ENCODE measurements at places on chromosomes 4 and X. TPM values are rescaled to one million over a fixed set of nuclear protein-coding genes. Genes with fewer than 3 reads are reported as not detected.

DNA sequence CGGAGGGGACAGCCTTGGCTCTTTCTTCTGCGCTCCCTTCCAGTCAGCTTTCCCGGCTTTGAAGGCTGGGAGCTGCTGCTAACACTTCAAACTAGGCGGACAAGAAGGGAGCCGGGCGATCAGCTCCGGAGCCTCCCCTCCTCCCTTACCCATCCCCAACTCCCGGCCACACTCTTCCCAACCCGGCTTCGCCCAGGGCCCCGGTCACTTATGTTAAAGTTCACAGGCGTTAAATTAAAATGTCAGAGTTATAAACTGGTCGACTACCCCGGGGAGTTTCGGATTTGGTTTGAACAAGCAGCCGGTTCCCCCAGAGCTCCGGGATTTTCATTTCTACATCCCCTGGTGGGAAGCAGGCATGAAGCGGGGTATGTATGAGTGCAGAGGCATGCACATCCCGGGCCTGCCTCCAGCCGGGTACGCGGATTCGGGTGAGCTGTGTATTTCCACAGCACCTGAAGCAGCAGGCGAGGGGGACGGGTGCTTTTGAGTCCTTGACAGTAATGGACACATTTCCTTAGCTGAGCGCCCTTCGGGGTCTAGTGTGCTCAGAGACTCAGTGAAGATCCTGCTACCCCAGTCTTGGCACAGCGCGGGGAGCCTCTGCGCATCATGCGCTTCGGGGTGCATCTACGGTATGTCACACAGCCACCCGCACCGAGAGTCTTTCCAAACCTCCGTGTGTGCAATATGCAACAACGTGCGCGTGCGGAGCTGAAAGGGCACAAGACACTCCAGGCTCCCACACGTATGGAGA lies 880 bp downstream of the UNC5C start:
- H3K27ac ChIP-seq: peak overlapping the region; percentile 78
- no peaks in the 10 kb centered on the region for H3K36me3 ChIP-seq
- peaks cover 61% of the 10 kb centered on the region for H3K27me3 ChIP-seq

GRCh38 chr4:151676301-151676700 lies 84.5 kb downstream of the GATB start:
- H3K4me1 ChIP-seq: peaks cover 13% of the 10 kb centered on the region
- H3K36me3 ChIP-seq: no peaks in the 10 kb centered on the region
- no peak overlapping the region for H3K27ac ChIP-seq
- no peak overlapping the region for H3K4me3 ChIP-seq
- DNase-seq: no peak

- H3K4me1 ChIP-seq: no peaks in the 10 kb centered on the region
- H3K4me3 ChIP-seq: no peak overlapping the region
- no peak overlapping the region for H3K27ac ChIP-seq
- H3K36me3 ChIP-seq: no peaks in the 10 kb centered on the region
- no peak for DNase-seq
These were observed 57.2 kb downstream of the EGF start for GRCh38 chr4:109969919-109970318.

The EGFL6 gene
- 115 TPM for total RNA-seq

The FAM9C gene
- total RNA-seq: not detected

DNA sequence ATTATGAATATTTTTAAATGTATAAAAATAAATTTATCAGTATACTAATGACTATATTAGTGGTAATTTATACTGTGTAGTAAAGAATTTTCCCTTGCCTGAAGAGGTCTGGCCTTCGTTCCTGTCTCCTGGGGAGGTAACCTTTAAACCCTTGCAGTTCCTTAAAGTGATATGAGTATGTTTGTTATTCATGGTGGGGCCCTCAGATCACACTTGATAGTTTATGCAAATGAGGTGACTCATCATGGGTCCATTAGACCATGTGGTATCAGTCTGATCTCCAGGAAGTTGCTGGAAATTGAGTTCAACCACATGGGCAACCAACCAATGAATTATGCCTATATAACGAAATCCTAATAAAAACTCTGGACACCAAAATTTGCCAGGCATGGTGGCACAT lies 904.1 kb downstream of the RPA4 start:
- no peaks in the 10 kb centered on the region for H3K4me1 ChIP-seq
- H3K27me3 ChIP-seq: no peaks in the 10 kb centered on the region
- peak; percentile 23 for DNase-seq
- no peak overlapping the region for H3K4me3 ChIP-seq
- H3K27ac ChIP-seq: no peak overlapping the region

- no peak overlapping the region for H3K27ac ChIP-seq
- no peaks in the 10 kb centered on the region for H3K27me3 ChIP-seq
- DNase-seq: no peak
- H3K4me1 ChIP-seq: no peaks in the 10 kb centered on the region
These were observed 308.2 kb downstream of the KLHL13 start for GRCh38 chrX:117808426-117808825.

The NAP1L2 gene
- 2.3 TPM for total RNA-seq

DNA sequence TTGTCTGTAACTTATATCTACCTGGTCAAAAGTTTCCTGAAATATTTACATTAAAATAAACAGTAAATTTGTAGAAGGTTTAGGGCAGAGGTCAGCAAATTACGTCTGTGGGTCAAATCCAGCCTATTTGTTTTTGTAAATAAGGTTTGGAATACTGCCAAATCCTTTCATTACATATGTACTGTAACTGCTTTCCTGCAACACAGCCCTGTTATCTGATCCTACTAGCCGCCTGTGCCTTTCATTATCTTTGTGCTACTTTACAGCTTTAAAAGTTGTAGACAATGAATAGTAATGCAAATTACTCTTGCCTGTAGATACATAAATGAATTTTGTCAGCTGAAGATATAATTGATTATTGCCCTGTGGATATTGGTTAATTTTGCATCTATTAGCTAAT lies 369.6 kb upstream of the SLC7A11 start:
- H3K36me3 ChIP-seq: no peaks in the 10 kb centered on the region
- H3K27me3 ChIP-seq: no peaks in the 10 kb centered on the region
- no peak overlapping the region for H3K27ac ChIP-seq

GRCh38 chr4:102580463-102580842 lies 79.3 kb downstream of the NFKB1 start:
- H3K27me3 ChIP-seq: no peaks in the 10 kb centered on the region
- H3K4me1 ChIP-seq: peaks cover 13% of the 10 kb centered on the region
- H3K36me3 ChIP-seq: no peaks in the 10 kb centered on the region
- H3K4me3 ChIP-seq: no peak overlapping the region

DNA sequence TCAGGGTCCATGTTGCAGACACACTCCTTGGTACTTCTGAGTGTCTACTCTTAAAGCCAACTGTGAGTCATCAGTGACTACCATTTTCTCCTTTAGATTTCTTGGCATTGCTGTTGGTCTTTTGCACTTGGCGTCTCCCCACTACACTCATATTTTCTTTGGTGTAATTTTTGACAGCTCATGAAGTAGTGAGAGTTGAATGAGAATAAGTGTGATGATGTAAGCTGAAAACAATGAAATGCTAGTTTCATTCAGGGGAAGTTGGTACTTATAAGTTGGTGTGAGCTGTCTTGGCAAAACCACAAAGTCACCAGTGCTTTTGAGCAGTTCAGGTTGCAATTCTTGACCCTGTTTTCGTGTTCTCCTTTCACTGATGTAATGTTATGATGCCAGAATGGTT lies 142.9 kb upstream of the ARX start:
- H3K27ac ChIP-seq: no peak overlapping the region
- no peak overlapping the region for H3K4me3 ChIP-seq
- no peaks in the 10 kb centered on the region for H3K36me3 ChIP-seq
- DNase-seq: no peak

DNA sequence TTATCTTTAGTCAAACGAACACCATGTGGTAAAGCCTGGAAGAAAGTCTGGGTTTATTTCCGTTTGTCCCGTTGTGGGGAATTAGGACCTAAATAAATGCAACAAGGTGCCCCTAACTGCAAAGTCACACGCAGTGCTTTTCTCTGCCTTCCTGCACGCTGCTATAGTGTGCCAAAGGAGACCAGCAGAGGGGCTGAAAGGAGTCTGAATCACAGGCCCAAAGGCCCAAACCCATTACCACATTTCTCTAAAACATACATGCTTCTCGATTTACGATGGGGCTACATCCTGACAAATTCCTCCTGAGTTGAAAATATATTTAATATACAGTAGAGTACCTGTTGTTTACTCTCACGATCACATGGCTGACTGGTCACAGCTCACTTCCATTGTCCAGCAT lies 4.5 kb downstream of the VEGFC start:
- H3K4me3 ChIP-seq: no peak overlapping the region
- H3K27ac ChIP-seq: no peak overlapping the region
- H3K36me3 ChIP-seq: no peaks in the 10 kb centered on the region

DNA sequence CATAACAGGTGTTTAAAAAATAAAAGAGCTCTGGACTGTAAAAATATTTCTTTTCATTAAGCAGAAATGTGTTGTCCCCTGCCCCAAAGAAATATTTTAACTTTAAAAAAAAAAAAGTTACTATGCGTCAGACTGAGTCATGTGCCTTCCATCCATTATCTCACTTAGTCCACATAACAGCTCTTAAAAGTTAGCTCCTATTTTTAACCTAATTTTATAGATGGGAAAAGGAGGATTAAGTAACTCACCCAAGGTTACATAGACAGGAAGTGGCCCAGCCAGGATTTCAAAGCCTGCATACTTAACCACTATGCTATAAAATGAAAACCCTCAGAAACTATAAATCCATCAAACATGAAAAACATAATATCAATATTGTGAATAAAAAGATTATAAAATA lies 97.7 kb downstream of the MANBA start:
- no peaks in the 10 kb centered on the region for H3K4me1 ChIP-seq
- no peak for DNase-seq
- H3K27me3 ChIP-seq: no peaks in the 10 kb centered on the region
- no peak overlapping the region for H3K27ac ChIP-seq

- H3K4me1 ChIP-seq: no peaks in the 10 kb centered on the region
- DNase-seq: peak; percentile 74
- H3K27ac ChIP-seq: peak overlapping the region; percentile 75
- H3K36me3 ChIP-seq: no peaks in the 10 kb centered on the region
These were observed 96.7 kb upstream of the RAPGEF2 start for GRCh38 chr4:159006202-159006601.

The TEX13B gene
- not detected for total RNA-seq

The IGFBP7 gene
- total RNA-seq: 73.4 TPM

GRCh38 chr4:8427761-8428287 lies 12.7 kb downstream of the ACOX3 start:
- peaks cover 6% of the 10 kb centered on the region for H3K4me1 ChIP-seq
- H3K27me3 ChIP-seq: no peaks in the 10 kb centered on the region
- H3K36me3 ChIP-seq: no peaks in the 10 kb centered on the region

The CCDC120 gene
- total RNA-seq: 5.1 TPM

The HTN3 gene
- total RNA-seq: not detected

The PABPC5 gene
- 7.1 TPM for total RNA-seq

The UGT2B11 gene
- total RNA-seq: 17.1 TPM

The GAB3 gene
- 0.50 TPM for total RNA-seq

DNA sequence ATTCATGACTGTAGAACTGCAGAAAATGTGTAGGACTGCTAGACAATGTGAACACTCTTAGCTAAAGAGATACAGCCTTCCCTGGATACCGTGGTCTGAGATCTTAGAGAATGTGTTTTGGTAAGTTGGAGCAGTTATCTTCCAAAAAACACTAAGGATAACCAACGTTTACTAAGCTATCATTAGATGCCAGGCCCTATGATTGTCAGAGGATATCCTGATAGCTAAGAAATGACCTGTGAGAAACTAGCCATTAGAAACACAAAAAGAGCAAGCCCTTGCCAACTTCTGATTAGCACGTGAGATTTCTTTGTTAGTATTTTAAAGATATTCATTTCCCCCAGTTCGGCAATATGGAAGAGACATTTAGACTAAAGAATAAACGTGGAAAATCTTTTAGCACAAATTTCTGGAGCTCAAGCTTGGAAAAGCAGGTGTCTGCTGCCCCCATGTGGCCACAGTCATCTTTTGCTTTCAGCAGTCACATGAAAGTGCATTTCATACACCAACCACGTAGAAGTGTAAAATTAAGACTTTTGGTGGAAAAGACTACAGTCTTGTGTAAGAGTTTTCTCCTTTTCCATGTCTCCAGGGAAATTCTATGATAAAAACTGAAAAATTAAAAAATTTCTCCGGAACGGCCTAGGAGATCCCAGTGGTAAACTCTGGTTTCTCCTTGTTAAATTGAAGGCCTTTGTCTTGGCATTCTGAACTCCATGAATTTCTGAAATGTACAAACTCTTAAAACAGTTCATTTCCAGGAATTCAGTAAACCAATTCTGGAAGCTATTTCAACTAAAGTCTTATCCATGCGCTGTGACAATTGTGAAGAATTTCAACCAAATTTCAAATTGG lies 136.4 kb downstream of the ZNF674 start:
- H3K4me1 ChIP-seq: no peaks in the 10 kb centered on the region
- no peak overlapping the region for H3K4me3 ChIP-seq
- no peaks in the 10 kb centered on the region for H3K27me3 ChIP-seq
- no peaks in the 10 kb centered on the region for H3K36me3 ChIP-seq
- H3K27ac ChIP-seq: no peak overlapping the region

The KANTR gene
- total RNA-seq: 12.5 TPM

The F9 gene
- total RNA-seq: 13.0 TPM

The DOCK11 gene
- 8.3 TPM for total RNA-seq

The NAA11 gene
- not detected for total RNA-seq

The KLB gene
- 20.3 TPM for total RNA-seq

- no peaks in the 10 kb centered on the region for H3K36me3 ChIP-seq
- H3K27me3 ChIP-seq: no peaks in the 10 kb centered on the region
- H3K4me1 ChIP-seq: no peaks in the 10 kb centered on the region
These were observed 39.0 kb upstream of the HGFAC start for GRCh38 chr4:3402491-3403347.

GRCh38 chr4:102823897-102824296 lies 3.5 kb downstream of the UBE2D3 start:
- H3K4me1 ChIP-seq: peaks cover 34% of the 10 kb centered on the region
- peak overlapping the region; percentile 74 for H3K4me3 ChIP-seq
- H3K27ac ChIP-seq: peak overlapping the region; percentile 100
- DNase-seq: no peak
- H3K36me3 ChIP-seq: no peaks in the 10 kb centered on the region
- H3K27me3 ChIP-seq: no peaks in the 10 kb centered on the region

- H3K36me3 ChIP-seq: no peaks in the 10 kb centered on the region
- no peaks in the 10 kb centered on the region for H3K27me3 ChIP-seq
- no peak overlapping the region for H3K27ac ChIP-seq
- no peak for DNase-seq
These were observed 13.1 kb downstream of the RP2 start for GRCh38 chrX:46849933-46850332.

DNA sequence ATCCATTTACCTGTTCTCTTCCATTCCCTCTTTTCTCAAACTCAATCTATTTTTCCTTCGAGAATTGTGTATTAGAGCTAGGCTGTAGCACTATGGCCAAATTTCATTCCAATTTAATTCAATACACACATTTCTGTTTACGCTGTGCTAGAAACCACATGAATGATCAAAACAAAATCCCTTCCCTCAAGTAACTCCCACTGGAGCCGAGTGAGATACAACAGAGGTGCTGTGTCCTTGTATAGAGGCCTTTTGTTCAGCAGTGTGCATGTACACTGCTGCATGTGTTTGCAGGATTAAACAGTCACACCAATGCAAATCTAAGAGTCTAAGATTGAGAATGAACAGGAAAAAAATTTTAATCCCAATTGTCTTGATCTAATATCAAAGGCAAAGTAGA lies 734.2 kb downstream of the RAPGEF2 start:
- no peak overlapping the region for H3K27ac ChIP-seq
- no peak for DNase-seq
- no peaks in the 10 kb centered on the region for H3K4me1 ChIP-seq
- no peaks in the 10 kb centered on the region for H3K36me3 ChIP-seq

Data from hepatocyte (in vitro differentiated cells).